ENCODE measurements at places on chromosomes 3 and 15.

DNA sequence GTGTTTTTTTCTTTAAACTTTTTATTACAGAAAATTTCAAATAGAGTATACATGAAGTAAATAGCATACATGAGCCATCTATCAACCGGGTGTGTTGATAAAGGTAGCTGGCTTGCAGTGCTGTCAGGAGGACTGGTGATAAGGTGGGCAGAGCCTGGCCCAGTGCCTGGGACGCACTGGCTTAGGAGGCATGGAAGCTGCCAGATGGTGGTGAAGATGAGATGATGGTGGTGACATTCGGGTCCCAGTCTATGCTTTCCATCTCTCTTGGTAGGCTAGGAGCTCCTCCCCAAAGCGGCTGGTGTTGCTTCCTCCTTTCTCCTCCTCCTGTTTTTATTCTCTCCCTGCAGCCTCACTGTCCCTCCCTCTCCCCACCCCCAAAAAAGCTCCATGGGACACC is 101.7 kb downstream of the ADCY5 start:
- no peak for DNase-seq

GRCh38 chr15:101169495-101170071 is 82.3 kb downstream of the CHSY1 start:
- DNase-seq = no peak

DNA sequence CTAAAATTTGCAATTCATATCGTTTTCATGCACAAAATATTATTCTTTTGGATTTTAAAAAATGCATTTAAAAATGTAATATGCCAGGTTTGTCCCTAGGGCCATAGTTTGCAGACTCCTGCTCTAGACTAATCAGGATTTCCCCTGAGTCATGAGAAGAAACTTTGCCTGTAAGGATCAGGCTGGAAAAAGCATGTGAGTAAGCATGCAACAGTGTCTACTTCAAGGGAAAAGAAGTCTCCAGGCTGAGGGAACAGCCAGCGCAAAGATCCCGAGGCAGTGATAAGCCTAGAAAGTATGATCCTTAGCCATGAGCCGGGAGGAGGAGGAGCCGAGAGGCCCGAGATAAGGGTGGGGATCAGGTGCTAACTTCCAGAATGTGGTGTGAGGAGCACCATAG is 382.8 kb upstream of the CFAP20DC start:
- DNase-seq = no peak

- DNase-seq = no peak
Measured at GRCh38 chr15:100241572-100242482, 99.9 kb downstream of the ADAMTS17 start.

- DNase-seq = no peak
Measured at GRCh38 chr3:112598731-112599130, 36.9 kb downstream of the SLC35A5 start.

DNA sequence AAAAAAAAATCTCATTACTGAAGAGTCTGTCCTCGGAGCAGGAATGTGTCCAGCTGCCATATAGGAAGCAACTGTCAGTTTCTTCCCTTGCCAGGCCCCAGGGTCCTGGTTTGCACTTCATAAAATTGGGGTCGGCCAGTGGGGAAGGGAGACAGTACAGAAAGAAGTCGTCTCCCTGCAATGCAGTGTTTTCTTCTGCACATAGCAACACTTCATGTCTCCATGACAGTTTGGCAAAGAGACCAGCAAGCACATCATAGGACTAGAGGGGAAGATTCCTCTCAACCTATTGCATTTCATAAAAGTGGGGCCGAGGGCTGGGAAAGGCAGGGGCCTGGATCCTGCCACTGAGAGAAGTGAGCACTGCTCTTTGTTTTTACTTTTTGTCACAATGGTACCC is 138.2 kb upstream of the HACD2 start:
- DNase-seq = no peak

DNA sequence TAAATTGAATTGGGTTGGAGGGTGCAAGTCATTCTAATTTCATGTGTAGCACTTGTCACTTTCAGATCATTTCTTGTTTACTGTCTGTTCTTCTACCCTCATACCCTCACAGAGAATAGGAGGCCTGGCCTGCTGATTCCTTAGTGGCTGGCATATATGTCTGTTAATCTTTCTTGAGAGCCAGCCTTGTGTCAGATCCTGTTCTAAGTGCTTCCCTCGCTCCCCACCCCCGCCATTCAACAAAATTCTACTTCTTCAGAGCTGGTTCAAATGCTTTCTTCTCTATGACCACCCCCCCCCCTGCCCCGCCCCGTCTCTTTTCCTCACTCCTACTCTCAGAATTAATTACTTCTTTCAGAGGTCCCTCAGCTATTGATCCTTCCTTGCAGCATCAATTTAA is 1.5 kb upstream of the U2SURP start:
- DNase-seq = no peak

- DNase-seq = no peak
Measured at GRCh38 chr3:182717216-182717615, 76.1 kb upstream of the ATP11B start.

All from left forelimb (tissue), 1 donor.